Kidney epithelial cell (primary cell): ENCODE measurements at places on chromosomes 11 and 22. TPM values are rescaled to one million over a fixed set of nuclear protein-coding genes. Genes with fewer than 3 reads are reported as not detected.

DNA sequence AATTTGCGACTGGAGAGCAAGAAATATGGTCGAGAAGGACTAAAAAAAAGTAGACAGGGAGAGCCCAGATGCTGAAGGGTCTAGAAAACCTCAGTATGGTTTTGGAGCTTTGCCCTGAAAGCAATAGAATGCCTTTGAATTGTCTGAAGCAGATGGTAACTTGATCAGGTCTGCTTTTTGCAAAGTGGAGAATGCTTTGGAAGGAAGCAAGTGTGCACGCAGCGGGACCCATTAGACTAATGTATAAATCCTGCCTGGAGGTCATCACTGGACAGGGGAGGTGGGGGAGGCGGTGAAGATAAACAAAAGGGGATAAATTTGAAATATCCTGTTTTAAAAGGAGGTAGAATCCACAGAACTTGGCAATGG is 757 bp upstream of the HINFP start:
- DNase-seq, result no peak

The MYO18B gene
- total RNA-seq, result not detected in 2 replicates

GRCh38 chr22:41551877-41552582 is 7.8 kb upstream of the POLR3H start:
- no peak for DNase-seq

DNA sequence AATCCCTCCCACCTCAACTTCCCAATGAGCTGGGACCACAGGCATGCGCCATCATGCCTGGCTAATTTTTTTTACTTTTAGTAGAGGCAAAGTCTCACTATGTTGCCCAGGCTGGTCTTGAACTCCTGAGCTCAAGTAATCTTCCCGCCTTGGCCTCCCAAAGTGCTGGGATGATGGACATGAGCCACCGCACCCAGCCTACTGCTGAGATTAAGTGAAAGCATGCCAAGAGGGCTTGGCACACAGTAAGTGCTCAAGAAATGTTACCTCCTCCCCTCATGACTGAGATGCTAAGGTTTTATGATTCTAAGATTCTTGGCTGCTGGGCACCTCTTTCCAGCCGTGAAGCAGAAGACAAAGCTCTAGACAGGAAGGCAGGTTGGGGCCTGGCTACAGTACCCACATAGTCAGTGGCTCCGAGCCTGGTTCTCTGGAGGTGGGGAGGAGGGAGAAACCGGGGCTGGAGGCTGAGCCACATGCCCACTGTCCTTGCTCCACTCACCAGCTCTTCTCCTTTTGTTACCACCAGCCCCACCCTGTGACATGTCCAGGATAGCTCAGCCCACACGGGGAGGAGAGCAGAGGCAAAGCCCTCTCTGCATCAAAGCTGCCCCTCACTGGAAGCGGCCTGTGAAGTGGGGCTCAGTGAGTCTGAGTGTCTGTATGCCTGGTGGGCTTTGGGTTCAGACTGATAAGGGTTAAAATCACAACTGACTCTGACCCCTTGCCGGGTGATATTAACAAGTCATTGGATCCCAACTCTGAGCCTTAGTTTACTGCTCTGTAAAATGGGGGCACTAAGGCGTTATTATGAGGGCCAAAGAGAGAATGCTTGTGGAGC is 12.9 kb downstream of the ARHGEF17 start:
- no peak for DNase-seq

GRCh38 chr22:46159777-46160176 is 9.5 kb downstream of the PPARA start:
- DNase-seq, result no peak

- DNase-seq, result no peak
These were observed 51.4 kb upstream of the CRYBB3 start for GRCh38 chr22:25148149-25148691.

The PYGM gene
- total RNA-seq, result 0.17 and 0.27 TPM in 2 replicates

The PRG3 gene
- not detected in 2 replicates for total RNA-seq

The C11orf87 gene
- total RNA-seq, result not detected in 2 replicates

The NAALADL1 gene
- 13.2 and 21.7 TPM in 2 replicates for total RNA-seq

The GPR152 gene
- total RNA-seq, result not detected in 2 replicates

- no peak for DNase-seq
These were observed 4.7 kb upstream of the C11orf96 start for GRCh38 chr11:43937434-43938411.

DNA sequence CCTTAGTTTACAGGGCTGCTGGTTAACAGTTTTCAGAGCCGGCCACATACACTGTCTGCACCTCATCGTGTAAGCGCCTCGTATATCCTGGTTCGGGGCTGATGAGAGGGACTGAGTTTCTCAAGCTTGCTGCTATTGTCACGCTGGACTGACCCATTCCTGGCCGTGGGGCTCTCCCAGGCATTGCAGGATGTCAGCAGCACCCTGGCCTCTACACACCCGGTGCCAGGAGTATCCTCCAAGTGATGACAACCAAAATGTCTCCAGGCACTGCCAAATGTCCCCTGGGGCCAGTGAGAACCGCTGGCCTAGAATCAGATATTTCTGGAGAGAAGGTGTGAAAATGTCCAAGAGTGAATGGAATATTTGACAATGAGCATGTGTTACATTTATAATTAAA is 82.8 kb downstream of the ST3GAL4 start:
- DNase-seq, result no peak

DNA sequence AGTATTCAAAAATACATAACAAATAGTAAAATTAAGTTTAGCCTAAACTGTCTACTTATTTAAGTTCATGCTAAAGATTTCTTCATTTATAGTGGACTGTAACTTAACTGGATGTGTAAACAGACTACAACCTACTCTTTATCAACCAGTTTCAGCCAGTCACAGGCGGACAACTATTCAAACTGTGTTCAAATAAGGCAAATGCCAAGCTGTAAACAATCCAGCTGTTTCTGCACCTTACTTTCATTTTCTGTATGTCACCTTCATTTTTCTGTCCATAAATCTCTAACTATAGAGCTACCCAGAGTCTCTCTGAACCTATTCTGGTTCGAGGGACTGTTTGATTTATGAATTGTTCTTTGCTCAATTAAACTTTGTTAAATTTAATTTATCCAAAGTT is 992.8 kb downstream of the DLG2 start:
- DNase-seq, result no peak

DNA sequence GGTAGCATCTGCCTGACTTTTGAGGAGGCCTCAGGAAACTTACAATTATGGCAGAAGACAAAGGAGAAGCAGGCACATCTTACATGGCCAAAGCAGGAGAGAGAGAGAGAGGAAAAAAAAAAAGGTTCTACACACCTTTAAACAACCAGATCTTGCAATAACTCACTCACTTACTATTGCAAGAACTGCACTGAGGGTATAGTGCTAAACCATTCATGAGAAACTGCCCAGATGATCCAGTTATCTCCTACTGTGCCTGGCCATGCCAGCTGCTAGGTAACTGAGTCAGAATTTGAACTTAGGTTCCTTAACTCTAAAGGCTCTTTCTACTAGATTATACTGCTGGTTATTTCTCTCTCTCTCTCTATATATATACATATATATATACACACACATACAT is 7.3 kb downstream of the HORMAD2 start:
- DNase-seq, result peak; percentile 10

DNA sequence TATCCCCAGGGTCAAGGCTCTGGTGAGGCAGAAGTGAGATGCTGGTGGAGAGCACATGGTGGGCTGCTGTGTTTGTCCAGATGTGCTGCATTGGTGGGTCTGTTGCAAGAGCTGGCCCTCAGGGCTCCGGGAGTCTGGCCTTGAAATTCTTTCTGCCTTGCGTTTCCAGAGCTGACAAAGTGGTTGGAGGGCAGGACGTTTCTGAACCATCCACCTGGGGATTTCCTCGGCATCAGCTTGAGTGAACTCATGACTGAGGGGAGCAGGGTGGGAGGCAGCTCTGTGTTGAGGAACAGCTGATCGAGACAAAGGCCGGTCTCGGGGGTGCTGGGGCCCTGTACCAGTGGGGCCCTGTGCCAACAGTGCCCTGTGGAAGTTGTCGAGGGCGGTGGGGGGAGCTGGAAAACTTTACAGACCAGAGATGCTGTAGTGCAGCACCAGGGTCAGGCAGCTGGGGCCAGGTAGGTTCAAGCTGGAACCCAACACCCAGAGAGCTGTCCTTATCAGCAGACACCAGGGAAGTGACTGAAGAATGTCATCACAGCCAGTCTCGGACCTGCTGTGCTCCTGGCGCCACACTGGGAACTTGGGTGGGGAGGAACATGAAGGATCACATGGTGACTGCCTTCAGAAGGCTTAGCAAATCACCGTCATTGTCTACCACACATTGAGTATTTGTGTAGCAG is 4.9 kb downstream of the TSKU start:
- no peak for DNase-seq

DNA sequence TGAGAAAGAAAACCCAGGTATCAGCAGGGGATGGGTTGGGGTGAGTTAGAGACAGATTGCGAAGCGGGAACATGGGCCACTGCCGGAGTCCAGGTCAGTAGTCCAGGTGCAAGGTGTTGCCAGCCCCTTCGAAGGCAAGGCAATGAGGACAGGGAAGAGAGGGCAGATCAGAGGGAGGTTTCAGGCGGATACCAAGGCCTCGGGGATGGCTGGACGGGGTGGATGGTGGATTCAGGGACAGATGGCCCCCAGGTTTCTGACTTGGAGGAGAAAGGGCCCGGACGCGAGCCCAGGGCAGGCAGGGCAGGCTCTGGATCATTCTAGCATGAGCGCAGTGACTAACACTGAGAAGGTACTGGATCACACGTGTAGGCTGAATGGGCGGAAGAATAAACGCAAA is 25.4 kb upstream of the IGSF9B start:
- no peak for DNase-seq

- no peak for DNase-seq
These were observed 637.4 kb upstream of the API5 start for GRCh38 chr11:42674436-42674835.

The TSGA10IP gene
- not detected in 2 replicates for total RNA-seq

The GGTLC3 gene
- not detected in 2 replicates for total RNA-seq

GRCh38 chr11:60064111-60064510 is 7.6 kb downstream of the MS4A3 start:
- DNase-seq, result no peak

DNA sequence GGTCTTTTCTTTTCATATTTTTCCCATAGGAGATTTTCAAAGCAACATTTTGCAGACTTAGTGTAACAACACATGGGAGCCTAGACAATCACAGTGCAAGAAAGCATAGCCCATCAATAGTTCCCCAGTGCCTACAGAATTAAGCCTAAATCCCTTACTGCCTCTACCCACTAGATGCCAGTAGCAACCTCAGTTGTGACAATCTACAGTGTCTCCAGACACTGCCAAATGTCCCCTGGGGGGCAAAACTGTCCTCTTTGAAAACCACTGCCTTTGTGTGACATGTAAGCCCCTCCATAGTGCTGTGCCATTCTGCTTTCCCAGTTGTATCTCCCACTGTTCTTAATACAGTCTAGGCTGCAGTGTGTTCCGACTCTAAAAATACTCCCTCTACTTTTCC is 1329.0 kb downstream of the LRRC4C start:
- DNase-seq, result no peak

The HOATZ gene
- not detected in 2 replicates for total RNA-seq

GRCh38 chr22:36399472-36399778 is 11.7 kb upstream of the MYH9 start:
- DNase-seq, result no peak

- DNase-seq, result no peak
These were observed 28.0 kb downstream of the USP35 start for GRCh38 chr11:78216571-78217287.

The C22orf31 gene
- not detected in 2 replicates for total RNA-seq

The CARNS1 gene
- total RNA-seq, result 0.21 and 0.27 TPM in 2 replicates

GRCh38 chr11:44614281-44614775 is 48.9 kb downstream of the CD82 start:
- no peak for DNase-seq

- no peak for DNase-seq
These were observed 31.8 kb upstream of the APOBEC3A start for GRCh38 chr22:38925571-38926041.

The DDI1 gene
- not detected in 2 replicates for total RNA-seq

DNA sequence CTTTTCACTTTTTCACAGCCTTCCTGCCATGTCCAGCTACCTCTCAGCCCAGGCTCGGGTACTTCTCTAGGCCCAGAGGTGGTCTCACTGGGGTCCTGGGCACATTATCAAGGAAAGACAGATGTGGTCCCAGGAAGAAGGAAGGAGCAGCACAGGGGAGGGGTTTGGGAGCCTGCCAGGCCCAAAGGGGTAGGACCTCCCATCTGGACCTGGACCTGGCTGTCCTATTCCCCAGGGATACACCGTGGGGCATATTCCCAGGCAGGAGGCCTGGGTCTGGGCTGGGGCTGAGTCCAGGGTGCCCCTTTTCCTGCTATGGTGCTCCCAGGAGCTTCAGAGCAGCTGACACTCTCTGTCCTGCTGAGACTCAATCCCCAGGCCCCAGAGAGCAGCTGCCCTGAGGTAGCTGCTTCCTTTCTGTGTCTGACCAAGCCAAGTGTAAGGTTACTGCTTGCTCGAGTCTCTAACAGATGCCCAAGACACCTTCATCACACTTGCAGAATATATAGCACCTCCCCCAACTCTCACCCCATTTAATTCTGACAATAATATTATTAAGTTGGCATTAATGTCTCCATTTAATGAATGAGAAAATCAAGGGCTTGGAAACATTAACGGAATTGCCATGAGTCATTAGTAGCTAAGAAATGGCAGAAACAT is 232.0 kb downstream of the BUD13 start:
- no peak for DNase-seq

- DNase-seq, result no peak
These were observed 21.8 kb upstream of the OPCML start for GRCh38 chr11:133553885-133554740.

DNA sequence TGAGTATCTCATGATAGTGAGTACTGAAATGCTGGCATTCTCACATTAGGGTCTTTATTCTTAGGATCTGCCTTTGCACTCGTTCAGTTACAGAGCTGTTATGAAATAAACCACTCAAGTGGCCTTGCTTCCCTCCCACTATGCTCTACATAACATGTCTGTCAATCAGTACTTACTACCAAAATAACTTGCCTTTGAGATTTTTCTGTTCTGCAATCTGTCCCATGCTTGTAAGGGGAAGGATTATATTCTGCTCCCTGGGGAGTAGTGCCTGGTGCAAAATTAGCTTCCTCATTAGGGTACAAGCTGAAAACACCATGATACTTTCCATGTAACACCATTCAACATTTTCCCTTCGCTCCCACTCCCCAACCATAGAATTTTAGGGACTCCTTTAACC is 1.9 kb upstream of the GRAP2 start:
- DNase-seq, result no peak

GRCh38 chr22:33909911-33910310 is 10.4 kb downstream of the LARGE1 start:
- DNase-seq, result no peak

GRCh38 chr11:102345904-102346303 is 1.1 kb upstream of the BIRC2 start:
- DNase-seq, result peak; percentile 63

The POU2AF2 gene
- not detected in 2 replicates for total RNA-seq

The CCS gene
- total RNA-seq, result 20.6 and 21.8 TPM in 2 replicates

- no peak for DNase-seq
These were observed 760.2 kb downstream of the KCNA4 start for GRCh38 chr11:29256580-29256979.

GRCh38 chr11:117467770-117468169 is 140.1 kb downstream of the CEP164 start:
- DNase-seq, result no peak

GRCh38 chr11:22920939-22921565 is 60.8 kb upstream of the CCDC179 start:
- peak; percentile 4 for DNase-seq
